ENCODE measurements at places on chromosomes 7 and 10. TPM values are rescaled to one million over a fixed set of nuclear protein-coding genes. Genes with fewer than 3 reads are reported as not detected.

STEAP4 gene
- total RNA-seq: not detected

BMPER gene
- not detected for total RNA-seq

SYCE1 gene
- total RNA-seq: not detected

THSD7A gene
- 0.20 TPM for total RNA-seq

PRSS2 gene
- total RNA-seq: not detected

OGDH gene
- total RNA-seq: 56.0 TPM

FOXP2 gene
- 2.4 TPM for total RNA-seq

MARCHF5 gene
- total RNA-seq: 9.4 TPM

EIF4H gene
- total RNA-seq: 341 TPM

SPDYE9 gene
- total RNA-seq: not detected

AGAP5 gene
- not detected for total RNA-seq

CNNM1 gene
- 5.2 TPM for total RNA-seq

CYP2C19 gene
- 0.41 TPM for total RNA-seq

MEIG1 gene
- 3.5 TPM for total RNA-seq

C10orf67 gene
- total RNA-seq: 0.14 TPM

SYT15B gene
- total RNA-seq: not detected

LBX1 gene
- total RNA-seq: not detected

OGDHL gene
- 13.9 TPM for total RNA-seq

AGMO gene
- total RNA-seq: 1.3 TPM

NEUROD6 gene
- total RNA-seq: not detected

TAS2R40 gene
- not detected for total RNA-seq

CPN1 gene
- total RNA-seq: not detected

ZNF503 gene
- total RNA-seq: 11.6 TPM

LEP gene
- not detected for total RNA-seq

CYP2E1 gene
- total RNA-seq: not detected

RGR gene
- not detected for total RNA-seq

VAX1 gene
- total RNA-seq: 0.27 TPM

LRGUK gene
- total RNA-seq: not detected

HSPA12A gene
- total RNA-seq: 18.1 TPM

RAMP3 gene
- total RNA-seq: not detected

AEBP1 gene
- not detected for total RNA-seq

PNLIPRP2 gene
- not detected for total RNA-seq

CAMK2B gene
- total RNA-seq: 0.14 TPM

DNTT gene
- 0.30 TPM for total RNA-seq

FANK1 gene
- total RNA-seq: 6.8 TPM

KCNK18 gene
- not detected for total RNA-seq

OR13A1 gene
- not detected for total RNA-seq

CALY gene
- total RNA-seq: not detected

JAKMIP3 gene
- total RNA-seq: 0.54 TPM

All from Caki2 (cell line).